ENCODE measurements at places on chromosomes 2 and 18.

DNA sequence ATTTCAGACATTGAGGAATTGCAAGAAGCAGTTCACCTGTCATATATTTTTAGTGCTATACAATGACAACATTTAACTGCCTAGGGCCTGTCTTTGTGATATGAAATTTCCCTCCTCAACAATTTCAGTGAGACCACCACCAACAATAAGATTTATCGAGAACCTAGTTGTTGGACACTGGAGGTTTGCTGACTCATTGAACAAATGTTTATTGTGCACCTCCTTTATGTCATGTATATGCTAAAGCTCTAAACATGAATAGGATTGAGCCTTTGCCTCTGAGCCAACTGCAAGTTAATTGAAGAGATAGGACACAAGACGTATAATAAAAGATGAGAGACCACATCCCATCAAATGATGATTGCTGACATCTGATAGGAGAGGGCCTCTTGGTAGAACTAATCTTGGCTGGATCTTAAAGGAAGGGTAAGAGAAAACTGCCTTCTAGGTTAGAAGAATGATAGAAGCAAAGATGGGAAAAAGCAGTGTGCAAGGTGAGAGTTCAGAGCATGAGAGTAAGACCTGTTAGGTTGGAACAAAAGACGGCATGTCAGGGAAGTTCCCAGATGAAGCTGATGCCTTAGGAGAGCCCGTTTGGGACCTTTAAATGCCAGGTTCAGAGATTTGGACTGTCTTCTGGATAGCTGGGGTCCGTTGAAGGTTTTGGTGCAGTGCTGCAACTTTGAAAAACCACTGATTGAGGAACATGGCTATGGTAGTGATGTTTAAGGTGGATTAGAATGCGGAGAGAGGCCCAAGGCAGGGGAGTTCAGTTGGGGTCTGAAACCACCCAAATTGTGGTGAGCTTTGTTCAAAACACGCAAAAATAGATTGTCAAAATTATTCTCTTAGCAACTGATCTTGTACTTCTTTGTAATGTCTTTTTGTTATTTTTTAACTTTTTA, 133.0 kb upstream of the EML6 start:
- DNase-seq, result no peak

- no peak for DNase-seq
Observed at GRCh38 chr18:13260197-13260934, 41.8 kb downstream of the LDLRAD4 start.

DNA sequence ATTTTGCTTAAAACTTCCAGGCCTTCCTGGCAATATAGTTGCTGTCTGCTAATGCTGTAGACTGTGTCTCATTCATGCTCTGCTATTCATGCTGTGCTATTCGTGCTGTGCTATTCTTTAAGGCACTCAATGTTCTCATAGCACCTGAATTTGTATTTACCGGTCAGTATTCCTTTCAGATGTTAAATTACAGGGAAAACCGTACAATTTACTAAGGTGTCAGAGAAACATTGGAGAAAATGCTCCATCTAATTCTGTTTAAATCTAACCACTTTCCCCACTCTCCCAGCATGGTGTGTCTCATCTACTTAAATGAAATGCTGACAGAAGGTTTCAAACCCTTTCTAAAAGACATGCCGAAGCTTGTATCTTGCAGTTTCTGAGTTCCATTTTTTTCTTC, 25.0 kb downstream of the FAM171B start:
- DNase-seq, result no peak

DNA sequence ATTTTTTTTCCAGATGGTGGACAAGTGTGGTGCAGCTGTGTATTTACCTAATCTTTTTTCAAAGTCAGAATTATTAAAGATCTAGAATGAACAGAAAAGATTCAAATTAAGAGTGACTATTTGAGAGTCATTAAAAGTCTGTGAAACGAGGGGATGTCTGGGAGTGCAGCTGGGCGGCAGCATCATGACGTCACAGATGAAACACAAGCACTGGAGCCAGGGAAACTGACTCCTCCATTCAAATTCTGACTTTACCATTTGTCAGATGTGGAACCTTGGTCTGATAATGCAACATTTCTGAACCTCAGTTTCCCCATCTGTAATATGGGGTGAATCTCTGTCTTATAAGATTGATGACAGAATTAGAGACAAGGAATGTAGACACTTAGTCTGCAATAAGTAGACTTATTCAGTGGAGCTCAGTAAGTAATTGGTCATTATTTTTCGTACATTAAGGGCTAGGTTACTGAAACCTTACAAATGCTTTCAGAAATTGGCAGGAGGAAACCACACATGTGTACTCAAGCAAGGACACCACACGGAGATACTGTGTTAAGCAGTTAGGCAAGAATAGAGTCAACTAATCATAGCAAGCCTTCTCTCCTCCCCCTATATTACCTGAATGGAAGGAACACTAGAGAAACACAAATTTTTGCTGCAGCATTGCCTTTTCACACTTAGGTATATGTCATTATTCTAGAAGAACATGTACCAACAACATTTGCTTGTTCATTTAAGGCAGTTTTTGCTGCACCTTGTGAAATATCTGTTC, 27.8 kb upstream of the CXXC1 start:
- DNase-seq, result no peak

DNA sequence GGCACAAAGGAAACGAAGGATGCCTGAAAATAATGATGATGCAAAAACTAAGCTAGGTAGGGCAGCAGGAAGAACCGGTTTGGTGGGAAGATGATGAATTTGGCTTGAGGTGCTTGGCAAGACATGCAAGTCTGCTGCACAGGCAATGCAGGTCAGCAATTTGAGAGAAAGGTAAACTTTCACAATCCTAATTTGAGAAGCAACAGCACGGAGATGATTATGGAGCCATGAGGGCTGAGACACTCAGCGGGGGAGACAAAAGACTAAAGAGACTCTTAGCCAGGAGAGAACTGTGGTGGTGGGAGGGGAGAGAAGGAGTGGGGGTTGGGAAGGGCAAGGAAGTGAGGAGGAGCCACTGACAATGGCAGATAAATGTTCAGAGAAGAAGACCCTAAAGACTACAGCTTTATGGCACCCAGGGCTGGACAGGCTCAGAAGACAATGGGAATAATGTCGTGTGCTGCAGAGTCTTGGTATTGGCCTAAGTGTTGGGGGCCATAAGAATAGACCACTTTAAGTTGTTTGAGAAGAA, 19.4 kb upstream of the RNF149 start:
- no peak for DNase-seq

DNA sequence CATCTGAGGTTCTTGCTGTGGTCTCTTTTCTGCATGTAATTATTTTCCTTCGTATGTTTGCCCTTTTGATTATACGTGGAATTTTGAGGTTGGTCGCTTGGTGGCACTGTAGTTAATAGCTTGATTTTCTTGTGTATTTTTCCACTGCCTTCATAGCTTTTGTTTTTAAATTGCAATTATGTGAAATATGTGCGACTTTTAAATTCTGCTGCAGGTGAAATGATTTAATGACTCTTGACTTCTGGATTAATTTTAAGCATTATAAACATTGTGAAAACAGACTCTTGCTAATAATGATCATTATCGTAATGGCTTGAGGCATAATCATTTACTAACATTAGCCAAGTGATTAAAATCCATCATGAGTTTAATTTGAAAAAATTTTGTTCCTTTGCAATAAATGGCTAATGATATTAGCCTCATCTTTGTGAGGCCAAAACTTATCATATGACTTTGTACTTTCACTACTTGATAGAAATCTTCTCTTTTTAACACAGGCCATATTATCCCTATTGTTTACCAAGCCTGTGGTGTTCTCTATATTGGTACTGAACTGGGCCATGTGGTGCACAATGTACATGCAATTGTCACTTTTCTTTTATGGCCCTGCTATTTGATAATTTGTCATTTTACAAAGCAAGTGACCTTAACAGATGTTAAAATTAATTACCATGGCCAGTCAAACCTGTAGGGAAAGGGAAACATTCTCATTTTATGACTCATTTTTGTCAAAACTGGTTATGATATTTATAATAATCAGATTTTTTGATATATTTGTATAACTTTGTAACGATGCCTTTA, 62.8 kb upstream of the NEUROD1 start:
- peak; percentile 56 for DNase-seq

DNA sequence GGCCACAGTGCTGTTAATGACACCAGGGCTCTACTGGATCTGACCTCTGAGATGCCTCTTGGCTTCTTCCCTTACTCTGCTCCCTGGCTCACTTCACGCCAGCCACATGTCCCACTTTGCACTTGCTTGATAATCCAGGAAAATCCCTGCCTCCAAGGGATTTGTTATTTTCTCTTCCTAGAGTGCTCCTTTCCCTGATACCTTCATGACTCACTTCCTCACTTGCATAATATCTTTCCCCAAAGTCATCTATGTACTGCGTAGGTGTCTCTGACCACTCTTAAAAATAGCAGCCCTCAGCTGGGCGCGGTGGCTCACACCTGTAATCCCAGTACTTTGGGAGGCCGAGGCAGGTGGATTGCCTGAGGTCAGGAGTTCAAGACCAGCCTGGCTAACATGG, 572.3 kb downstream of the PLCL1 start:
- DNase-seq, result peak; percentile 49

Data from HCEC 1CT (cell line).